Osteoblast (primary cell): ENCODE measurements at places on chromosomes 2 and 18. TPM values are rescaled to one million over a fixed set of nuclear protein-coding genes. Genes with fewer than 3 reads are reported as not detected.

The LOXHD1 gene
- total RNA-seq: not detected in 2 replicates

GRCh38 chr2:204655101-204655500, 109.8 kb downstream of the PARD3B start:
- DNase-seq: no peak
- H3K27ac ChIP-seq: no peak overlapping the region
- H3K4me1 ChIP-seq: peaks cover 7% of the 10 kb centered on the region
- H3K4me3 ChIP-seq: no peak overlapping the region

DNA sequence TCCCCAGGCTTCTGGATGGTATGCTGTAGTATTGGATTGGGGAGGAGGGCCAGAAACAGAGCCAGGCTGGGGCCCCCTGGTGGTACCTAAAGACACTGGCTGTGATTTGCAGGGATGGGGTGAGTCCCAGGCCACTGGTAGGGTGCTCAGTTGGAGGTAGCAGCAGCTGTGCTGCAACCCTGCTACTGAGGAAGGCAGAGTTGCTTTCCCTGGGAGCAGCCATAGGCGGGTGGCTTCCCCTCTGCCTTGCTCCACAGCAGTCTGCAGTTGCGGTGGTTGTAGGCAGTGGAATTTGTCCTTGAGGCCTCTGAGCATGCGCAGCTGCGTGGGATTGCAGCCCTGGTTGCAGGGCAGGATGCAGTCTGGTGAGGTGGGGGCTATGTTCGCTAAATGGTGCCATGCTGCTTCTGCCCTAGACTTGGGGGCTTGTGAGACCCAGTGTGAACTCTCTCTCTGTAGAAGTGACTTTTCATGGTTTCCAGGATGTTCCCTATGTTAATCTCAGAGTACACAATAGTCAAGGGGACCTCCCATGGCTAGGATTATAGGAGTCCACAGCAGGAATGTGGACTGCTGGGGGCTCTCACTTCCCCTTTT, 443.5 kb downstream of the XIRP2 start:
- no peaks in the 10 kb centered on the region for H3K27me3 ChIP-seq
- no peaks in the 10 kb centered on the region for H3K36me3 ChIP-seq
- H3K4me1 ChIP-seq: no peaks in the 10 kb centered on the region
- DNase-seq: no peak
- no peak overlapping the region for H3K27ac ChIP-seq

GRCh38 chr2:196041786-196042185, 26.9 kb downstream of the DNAH7 start:
- H3K4me1 ChIP-seq: no peaks in the 10 kb centered on the region
- H3K27me3 ChIP-seq: no peaks in the 10 kb centered on the region
- no peak for DNase-seq
- H3K4me3 ChIP-seq: no peak overlapping the region
- no peak overlapping the region for H3K27ac ChIP-seq
- no peaks in the 10 kb centered on the region for H3K36me3 ChIP-seq
